ENCODE measurements at places on chromosomes 12 and 14.
A peak's percentile ranks its signal among the peaks of the same experiment; 100 is the strongest.

- DNase-seq = no peak
These were observed 218.1 kb downstream of the MSRB3 start for GRCh38 chr12:65496617-65497016.

GRCh38 chr12:11986165-11986564 is 84.6 kb upstream of the BCL2L14 start:
- DNase-seq = no peak

DNA sequence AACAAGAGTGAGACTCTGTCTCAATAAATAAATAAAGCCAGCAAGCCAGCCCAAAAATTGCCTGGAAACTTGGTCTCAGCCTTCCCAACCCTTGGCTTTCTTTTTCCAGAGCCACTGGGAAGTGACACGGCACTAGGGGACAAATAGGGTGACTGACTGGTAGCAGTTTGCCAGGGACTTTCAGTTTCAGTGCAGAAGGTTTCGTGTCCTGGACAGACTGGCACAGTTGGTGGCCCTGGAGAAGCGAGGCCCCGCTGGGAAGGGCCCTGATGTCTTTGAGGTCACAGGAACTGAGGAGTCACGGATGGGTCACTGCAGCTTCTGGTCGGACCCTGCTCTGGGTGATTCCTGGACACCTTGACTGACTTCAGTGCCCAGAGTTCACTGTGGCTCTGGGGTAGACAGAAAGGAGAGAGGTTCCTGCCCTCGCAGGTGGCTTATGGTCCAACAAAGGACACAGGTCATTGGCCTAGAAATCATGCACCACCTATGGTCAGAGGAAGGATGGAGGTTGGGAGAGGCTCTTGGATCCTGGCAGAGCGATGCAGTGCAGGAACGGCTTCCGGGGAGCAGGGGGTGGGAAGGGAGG is 2.7 kb downstream of the LRRC43 start:
- no peak for DNase-seq

GRCh38 chr12:10721651-10722501 is 1.2 kb downstream of the YBX3 start:
- DNase-seq = peak; percentile 97

DNA sequence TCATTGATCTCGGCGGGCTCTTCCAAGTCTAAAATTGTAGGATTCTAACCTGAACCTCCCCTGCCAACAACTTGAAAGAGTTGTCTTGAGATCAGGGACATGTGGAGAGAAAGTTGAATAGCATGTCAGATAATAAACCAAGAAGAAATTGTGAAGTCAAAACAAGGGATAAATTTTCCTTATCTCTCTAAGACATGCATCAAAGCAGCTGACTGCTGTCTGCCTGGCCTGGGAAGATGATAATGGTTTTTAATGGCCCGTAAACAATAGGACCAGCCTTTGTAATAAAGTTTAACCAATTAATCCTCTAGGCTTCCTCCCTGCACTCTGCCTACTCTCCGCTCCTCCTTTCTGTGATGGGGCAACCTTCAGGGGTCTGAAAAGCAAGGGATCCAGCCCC is 67.9 kb downstream of the DPF3 start:
- no peak for DNase-seq

GRCh38 chr14:105748204-105748578 is 221.8 kb downstream of the TMEM121 start:
- DNase-seq = peak; percentile 71

Measured in SW480 (cell line).